GOT3 (cell line): ENCODE measurements at places on chromosomes 3 and 15.

GRCh38 chr3:64195789-64196188 is 29.5 kb downstream of the PRICKLE2 start:
- no peak for DNase-seq

GRCh38 chr3:177598097-177598833 is 401.0 kb upstream of the TBL1XR1 start:
- DNase-seq = no peak

DNA sequence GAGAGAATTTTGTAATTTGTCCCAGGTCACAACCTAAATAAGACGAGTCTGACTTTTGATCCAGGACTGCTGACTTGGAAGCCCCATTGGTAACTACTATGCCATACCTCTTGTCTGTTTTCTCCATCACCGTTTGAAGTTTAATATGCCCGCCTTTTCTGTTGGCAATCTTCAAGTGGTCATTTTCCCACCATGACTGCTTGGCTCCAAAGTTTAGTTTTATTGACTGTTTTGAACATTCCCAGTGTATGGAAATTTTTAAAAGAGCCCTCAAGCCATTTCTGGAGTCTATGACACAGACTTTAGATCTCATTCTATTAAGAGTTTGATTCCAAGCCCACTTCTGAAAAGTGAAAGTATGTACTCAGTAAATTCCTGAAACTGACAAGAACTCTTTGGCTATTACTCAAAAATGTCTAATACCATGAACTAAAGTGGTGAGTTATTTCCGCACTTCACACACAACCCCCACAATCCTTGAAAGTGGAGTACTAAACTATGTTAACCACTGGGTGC is 136.7 kb upstream of the ADAMTS9 start:
- no peak for DNase-seq

GRCh38 chr3:179933914-179934313 is 102.8 kb downstream of the PEX5L start:
- DNase-seq = no peak

GRCh38 chr15:63349621-63350020 is 32.0 kb downstream of the CA12 start:
- DNase-seq = no peak

GRCh38 chr15:63945007-63945788 is 101.1 kb downstream of the DAPK2 start:
- no peak for DNase-seq

GRCh38 chr15:33074942-33075341 is 119.6 kb downstream of the FMN1 start:
- no peak for DNase-seq

- no peak for DNase-seq
Measured at GRCh38 chr15:24878153-24878552, 76.6 kb upstream of the SNRPN start.

- DNase-seq = no peak
Measured at GRCh38 chr3:97089621-97090020, 275.2 kb downstream of the EPHA6 start.

DNA sequence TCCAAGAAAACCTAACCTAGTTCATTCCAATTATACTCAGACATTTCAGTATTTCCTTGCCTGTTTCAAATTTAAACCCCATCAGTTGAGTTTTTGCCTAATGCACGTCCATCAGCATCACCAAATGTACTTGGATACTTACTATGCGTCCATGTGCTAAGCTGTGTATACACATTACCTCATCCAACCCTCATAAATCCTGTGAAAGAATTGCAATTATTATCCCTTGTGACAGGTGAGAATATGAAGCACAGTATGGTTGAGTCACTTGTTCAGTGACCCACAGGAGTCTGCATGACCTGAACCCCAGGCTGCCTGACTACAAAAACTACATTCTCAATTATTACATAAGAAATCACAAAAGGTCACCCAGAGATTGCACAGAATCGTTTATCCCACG is 2.5 kb downstream of the OR5K2 start:
- no peak for DNase-seq

DNA sequence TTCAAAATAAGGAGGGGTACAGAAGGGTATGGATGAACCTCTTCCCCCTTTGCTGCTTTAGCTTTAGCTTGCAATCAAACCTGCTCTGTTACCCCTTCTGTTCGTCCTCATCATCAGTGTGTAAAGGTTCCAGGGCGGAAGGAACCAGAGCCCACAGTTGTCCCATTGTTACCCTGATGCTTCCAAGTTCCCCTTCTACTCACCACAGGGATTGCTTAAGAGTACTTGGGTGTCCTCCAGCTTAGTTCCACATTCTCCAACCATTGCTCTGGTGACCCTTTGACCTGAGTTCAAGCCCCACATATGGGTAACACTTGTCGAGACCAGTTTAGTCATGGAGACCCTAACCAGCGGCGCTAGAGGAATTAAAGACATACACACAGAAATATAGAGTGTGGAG is 1080.1 kb upstream of the ALCAM start:
- no peak for DNase-seq

GRCh38 chr3:110293660-110294059 is 778.0 kb upstream of the NECTIN3 start:
- DNase-seq = no peak

DNA sequence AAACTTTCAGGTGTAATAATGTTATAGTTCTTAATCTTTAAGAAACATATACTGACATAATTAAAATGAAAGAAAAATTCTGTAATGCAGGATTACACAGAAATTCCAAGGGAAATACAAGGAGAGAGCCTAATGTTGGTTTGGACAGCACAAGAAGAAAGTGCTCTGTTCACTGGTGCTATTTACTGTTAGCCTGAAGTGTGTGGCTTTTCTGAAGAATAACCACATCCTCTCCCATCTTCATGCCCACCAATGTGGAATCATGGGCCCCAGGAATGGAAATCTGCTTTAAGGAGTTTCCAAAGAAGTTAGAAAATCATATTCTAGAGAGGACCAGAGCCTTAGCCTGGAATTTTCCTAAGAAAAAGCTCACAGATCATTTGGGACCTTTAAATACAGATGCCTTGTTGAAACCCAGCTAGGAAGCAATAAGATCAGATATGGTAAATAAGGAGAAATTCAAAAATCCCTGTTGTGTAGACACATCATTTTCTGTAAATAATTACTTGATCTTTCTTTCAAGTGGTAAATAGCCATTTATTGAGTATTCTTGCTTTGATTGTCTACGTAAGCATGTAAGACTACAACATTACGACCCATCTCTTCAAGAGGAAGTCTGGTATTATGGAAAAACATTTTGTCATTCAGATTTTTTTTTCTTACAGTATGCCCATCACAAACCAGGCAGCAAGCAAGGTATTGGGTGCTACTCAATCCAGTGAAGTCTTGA is 10.3 kb upstream of the USP50 start:
- DNase-seq = no peak

DNA sequence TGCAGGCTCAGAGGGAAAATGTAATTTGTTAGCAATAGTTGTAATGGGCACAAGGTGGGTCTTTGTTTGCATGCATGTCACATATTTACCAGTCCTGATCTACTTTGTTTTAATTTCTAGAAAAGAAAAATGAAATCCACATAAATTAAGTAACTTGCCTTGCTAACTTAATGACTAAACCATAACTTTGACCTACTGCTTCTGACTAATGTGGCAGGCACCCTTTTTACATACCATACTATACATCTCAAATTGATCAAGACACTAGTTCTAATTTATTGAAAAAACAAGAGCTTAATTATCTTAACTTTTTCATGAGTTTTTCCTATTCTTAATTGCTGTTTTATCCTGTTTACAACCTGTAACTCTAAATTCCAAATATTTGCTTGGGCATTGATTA is 93.2 kb downstream of the ATP11B start:
- no peak for DNase-seq

DNA sequence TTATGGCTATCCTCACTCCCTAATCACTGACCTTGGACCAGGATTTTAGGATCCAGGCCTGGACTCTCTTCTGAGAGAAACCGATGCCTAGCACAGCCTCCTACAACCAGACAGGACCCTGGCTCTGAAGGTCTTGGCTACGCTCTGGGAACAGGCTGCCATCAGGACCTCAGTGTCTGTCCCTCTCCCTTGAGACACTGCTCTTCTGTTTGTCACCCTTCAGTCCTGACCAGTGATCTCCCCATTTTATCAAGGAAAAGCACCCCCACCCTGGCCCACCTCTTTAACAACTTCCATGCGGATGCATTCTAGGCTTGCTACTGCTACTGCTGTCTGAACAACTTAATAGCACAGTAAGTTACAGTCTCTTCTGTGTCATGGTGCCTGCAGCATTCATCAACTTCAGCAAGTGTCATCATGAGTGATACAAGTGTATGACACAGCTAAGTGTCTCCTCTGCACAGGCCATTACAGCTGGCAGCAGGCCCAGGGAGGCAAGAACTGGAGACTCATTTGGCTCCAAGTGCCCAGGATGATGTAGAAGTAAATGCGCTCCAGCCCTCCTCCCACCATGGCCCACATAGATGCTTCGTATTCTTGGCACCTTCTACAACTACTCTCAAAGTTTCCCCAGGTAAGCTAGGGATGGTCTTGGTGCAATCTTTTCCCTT is 302.4 kb downstream of the EPHB1 start:
- DNase-seq = no peak

- DNase-seq = no peak
Measured at GRCh38 chr15:68129072-68129471, 75.0 kb downstream of the PIAS1 start.
